ENCODE measurements at places on chromosomes 6 and 20.

GRCh38 chr6:52299653-52300052 is 15.1 kb upstream of the MCM3 start:
- no peak for DNase-seq

DNA sequence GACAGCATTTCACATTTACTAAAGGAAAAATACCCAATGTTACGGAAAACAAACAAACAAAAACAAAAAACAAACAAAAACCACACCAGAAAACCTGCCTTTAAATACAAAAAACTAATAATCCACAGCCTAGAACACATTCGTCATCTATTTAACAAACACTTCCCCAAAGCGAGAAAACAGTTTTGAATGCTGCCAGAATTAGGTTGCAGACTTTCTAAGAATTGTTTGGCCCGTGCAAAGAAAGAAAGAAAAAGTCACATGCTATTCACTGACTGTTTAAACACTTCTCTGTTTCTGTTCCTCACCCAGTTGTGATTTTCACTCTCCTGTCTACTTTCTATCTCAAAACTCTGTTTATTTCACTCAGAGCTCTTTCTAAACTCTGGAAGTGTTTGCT is 52.5 kb downstream of the BCAS1 start:
- no peak for DNase-seq

DNA sequence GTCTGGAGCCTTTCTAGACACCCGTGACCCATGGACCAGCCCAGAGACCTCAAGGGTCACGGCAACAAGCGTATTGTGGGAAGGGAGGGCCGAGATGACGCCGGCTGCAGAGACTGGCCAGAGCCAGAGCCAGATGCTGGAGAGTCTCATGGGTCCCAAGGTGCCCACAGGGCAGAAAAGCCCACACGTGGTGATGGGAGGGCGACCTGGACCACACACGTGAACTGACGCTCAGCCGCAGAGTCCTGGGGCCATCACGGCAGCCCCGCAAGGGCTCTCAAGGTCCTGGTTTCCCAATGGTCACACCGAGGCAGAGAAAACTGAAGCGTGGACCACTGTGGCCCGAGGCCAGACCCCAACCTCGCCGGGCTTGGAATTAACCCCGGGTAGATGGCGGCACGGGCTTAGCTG is 92.6 kb downstream of the YTHDF1 start:
- no peak for DNase-seq

DNA sequence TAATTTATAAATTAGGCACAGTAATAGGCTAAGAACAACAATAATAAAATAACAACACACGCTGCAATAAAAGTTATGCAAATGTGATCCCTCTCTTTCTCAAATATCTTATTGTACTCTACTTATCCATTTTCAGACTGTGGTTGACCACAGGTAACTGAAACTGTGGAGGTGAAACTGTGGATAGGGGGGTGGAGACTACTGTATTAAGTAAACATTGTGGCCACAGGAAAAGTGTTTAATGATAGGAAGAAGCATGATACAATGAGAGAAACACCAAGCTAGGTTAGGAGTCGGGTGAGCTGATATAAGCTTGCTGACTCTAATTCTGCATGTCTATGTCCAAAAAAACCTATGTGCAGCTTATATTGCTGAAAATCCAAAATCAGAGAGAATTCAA is 23.0 kb downstream of the NHLRC1 start:
- DNase-seq = no peak

GRCh38 chr6:105745464-105746129 is 340.5 kb upstream of the PRDM1 start:
- DNase-seq = no peak

- DNase-seq = no peak
Measured at GRCh38 chr6:56906752-56907151, 48.2 kb upstream of the BEND6 start.

DNA sequence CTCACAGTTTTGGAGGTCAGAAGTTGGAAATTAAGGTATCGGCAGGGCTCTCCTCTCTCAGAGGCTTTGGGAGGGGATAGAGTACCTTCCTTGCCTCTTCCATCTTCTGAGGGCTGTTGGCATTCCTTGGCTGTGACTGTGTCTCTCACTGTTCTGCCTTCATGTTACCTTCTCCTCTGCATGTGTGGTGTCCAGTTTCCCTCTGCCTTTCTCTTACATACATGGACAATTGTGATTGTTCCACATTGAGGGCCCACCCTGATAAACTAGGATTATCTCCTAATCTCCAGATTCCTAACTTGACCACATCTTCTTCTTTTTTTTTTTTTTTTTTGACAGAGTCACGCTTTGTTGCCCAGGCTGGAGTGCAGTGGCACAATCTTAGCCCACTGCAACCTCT is 72.1 kb upstream of the SPACA1 start:
- DNase-seq = no peak
